Upper lobe of left lung (tissue), 6 donors: ENCODE measurements at places on chromosomes 4 and X. TPM values are rescaled to one million over a fixed set of nuclear protein-coding genes. Genes with fewer than 3 reads are reported as not detected.

HERC5 gene
- 14.7 TPM for total RNA-seq

MCTS1 gene
- total RNA-seq: 4.8 TPM

APBB2 gene
- total RNA-seq: 153 TPM

PKD2 gene
- 29.5 TPM for total RNA-seq

DNA sequence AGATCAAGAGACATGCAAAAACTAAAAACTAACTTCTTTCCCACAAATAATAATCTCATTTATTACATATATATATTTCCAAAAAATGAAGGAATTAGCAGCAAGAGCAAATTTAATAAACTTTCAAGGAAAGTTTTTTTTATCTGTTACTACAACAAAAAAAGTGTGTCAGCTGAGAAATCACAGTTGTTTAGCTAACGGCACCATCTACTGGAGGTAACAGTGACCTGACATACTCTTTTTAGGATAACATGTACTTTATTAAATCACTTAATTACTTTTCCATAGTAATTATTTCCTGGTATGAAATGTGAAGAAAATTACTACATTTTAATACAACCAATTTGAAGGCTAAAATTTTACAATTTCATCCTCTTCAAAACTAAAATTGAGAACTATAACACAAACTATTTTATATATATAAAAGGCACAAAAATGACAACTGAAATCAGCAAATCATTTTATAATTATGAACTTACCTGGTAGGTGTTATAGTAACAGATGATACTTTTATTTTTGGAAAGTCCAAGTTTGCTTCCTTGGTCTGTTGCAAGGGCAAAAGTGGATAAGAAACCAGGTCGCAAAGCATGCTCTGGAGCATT is 9.1 kb downstream of the LAMTOR3 start:
- no peaks in the 10 kb centered on the region for H3K27me3 ChIP-seq
- H3K36me3 ChIP-seq: peaks cover 71% of the 10 kb centered on the region

GRCh38 chrX:39479856-39480255 is 617.9 kb downstream of the BCOR start:
- DNase-seq: no peak
- peaks cover 5% of the 10 kb centered on the region for H3K4me1 ChIP-seq
- H3K27ac ChIP-seq: no peak overlapping the region
- H3K27me3 ChIP-seq: no peaks in the 10 kb centered on the region

- H3K27ac ChIP-seq: no peak overlapping the region
- no peak overlapping the region for H3K4me3 ChIP-seq
- DNase-seq: no peak
- no peaks in the 10 kb centered on the region for H3K36me3 ChIP-seq
Measured at GRCh38 chrX:18286322-18286831, 65.7 kb upstream of the BEND2 start.

DNA sequence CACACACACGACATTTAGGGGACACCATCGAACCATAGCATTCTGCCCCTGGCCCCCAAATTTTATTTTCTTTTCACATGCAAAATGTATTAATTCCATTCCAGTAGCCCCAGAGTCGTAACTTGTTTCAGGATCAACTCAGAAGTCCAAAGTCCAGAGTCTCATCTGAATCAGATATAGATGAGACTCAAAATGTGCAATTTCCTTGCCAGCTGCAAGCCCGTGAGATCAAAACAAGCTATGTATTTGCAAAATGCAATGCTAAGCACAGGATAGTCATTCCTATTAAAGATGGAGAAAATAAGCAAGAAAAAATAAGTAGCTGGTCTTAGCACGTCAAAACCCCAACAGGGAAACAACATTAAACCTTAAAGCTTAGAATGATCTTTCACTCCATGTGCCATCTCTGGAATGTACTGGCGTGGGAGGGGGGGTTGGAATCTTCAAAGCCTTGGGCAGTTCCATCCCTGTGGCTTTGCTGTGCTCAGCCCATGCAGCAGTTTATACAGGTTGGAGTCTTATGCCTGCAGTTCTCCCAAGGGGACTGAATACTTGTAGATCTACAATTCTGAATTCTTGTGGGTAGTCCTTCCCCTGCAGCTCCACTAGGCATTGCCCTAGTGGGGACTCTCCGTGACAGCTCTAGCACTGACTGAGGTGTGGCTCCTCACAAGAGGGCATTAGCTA is 47.7 kb upstream of the SYTL5 start:
- H3K4me3 ChIP-seq: no peak overlapping the region
- no peak for DNase-seq
- H3K27ac ChIP-seq: no peak overlapping the region
- H3K36me3 ChIP-seq: no peaks in the 10 kb centered on the region
- no peaks in the 10 kb centered on the region for H3K27me3 ChIP-seq

DNA sequence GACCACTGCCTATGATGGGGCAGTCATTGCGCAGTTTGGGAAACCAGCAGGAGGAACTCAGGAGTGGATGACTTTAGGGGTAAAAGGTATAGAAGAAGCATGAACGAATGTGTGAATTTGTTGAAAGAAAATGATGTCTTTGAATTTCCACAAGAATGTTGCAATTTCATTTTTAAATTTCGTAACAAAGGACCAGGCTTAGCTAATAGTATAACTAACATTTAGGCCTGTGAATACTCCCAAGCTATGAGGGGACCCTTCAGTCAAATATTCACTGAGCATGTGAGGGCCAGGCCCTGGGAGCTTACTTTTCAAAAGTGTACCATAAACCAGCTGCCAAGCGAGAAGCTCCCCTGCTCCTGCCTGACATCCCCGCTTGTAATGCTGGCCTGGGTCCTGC is 5.3 kb downstream of the MPC1L start:
- H3K36me3 ChIP-seq: peaks cover 51% of the 10 kb centered on the region
- H3K4me1 ChIP-seq: no peaks in the 10 kb centered on the region
- H3K27ac ChIP-seq: no peak overlapping the region
- no peak overlapping the region for H3K4me3 ChIP-seq

- no peak overlapping the region for H3K4me3 ChIP-seq
- no peaks in the 10 kb centered on the region for H3K36me3 ChIP-seq
- H3K27ac ChIP-seq: no peak overlapping the region
- H3K4me1 ChIP-seq: peaks cover 15% of the 10 kb centered on the region
Measured at GRCh38 chr4:174211622-174212044, 71.8 kb downstream of the FBXO8 start.

DNA sequence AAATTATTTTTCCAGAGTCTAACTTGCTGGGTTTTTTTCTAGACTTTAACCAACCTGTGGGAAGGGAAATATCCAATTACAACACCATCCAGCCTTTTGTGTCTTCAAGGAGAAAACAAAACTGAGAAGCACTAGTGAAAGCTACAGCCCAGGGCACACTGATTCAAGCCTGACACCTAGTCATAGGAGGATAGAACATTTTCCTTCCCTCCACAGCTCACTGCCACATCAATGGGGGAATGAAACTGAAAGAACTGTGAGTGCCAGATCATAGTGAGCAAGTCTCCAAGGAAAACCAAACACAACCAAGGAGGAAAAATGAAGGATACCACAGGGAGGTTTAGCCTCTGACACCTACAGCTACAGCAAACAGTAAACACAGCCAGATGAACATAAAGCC is 43.3 kb upstream of the MAGEA8 start:
- no peaks in the 10 kb centered on the region for H3K4me1 ChIP-seq
- no peaks in the 10 kb centered on the region for H3K36me3 ChIP-seq

GRCh38 chr4:188282471-188283232 is 143.4 kb downstream of the TRIML1 start:
- no peak overlapping the region for H3K27ac ChIP-seq
- H3K27me3 ChIP-seq: peaks cover 4% of the 10 kb centered on the region
- no peaks in the 10 kb centered on the region for H3K4me1 ChIP-seq
- no peak overlapping the region for H3K4me3 ChIP-seq

- no peaks in the 10 kb centered on the region for H3K4me1 ChIP-seq
- H3K27ac ChIP-seq: no peak overlapping the region
- no peaks in the 10 kb centered on the region for H3K27me3 ChIP-seq
Measured at GRCh38 chr4:30116401-30116800, 603.8 kb upstream of the PCDH7 start.
